Fibroblast of skin of back (primary cell): ENCODE measurements at places on chromosomes 7 and 10.

- DNase-seq: no peak
Measured at GRCh38 chr10:106727170-106727569, 437.3 kb downstream of the SORCS1 start.

- DNase-seq: peak; percentile 81
Measured at GRCh38 chr7:16660702-16661464, 14.9 kb downstream of the BZW2 start.

- peak; percentile 69 for DNase-seq
Measured at GRCh38 chr10:89550509-89550908, 15.1 kb upstream of the SLC16A12 start.

DNA sequence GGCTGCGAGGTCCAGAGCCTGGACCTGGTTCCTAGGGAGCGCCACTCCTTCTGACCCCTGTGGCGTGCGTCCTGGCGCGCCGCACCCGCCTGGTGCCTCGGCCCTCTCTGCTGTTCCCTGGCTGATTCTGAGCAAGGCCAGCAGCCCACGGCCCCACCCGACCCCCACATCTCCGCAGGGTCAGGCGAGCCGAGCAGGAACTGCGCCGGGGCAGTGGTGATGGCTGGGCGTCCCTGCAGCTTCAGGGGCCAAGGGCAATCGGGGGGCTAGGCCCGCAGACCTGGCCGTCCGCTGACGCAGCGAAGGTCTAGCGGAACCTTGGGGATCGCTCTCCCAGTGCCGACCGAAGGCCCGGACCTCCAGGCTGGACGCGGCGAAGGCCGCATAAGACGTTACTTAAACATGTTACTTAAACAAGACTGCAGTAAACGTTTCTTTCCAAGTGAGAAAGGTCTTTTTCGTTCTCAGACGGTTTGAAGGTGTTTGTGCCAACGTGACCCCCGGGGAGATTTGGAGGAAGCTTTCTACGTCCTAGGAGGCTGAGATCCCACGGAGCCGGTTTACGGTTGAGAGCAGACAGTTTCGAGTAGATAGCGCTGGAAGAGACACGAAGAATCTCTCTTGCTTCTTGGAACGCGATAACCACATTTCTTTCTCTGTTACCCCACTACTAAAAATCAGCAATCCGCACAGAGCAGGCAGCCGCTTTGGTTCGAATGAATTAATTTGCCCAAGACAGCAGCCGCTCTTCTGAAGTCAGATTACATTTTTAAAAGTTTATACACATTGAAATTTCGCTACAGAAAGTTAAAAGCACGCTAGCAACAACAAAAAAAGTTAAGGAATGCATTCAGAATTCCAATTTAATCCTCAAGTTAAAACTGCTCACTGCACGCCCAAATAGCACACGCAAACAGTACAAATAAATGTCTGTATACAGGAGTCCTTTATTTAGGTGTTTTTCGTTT is 4.9 kb upstream of the NKX2-3 start:
- DNase-seq: no peak

DNA sequence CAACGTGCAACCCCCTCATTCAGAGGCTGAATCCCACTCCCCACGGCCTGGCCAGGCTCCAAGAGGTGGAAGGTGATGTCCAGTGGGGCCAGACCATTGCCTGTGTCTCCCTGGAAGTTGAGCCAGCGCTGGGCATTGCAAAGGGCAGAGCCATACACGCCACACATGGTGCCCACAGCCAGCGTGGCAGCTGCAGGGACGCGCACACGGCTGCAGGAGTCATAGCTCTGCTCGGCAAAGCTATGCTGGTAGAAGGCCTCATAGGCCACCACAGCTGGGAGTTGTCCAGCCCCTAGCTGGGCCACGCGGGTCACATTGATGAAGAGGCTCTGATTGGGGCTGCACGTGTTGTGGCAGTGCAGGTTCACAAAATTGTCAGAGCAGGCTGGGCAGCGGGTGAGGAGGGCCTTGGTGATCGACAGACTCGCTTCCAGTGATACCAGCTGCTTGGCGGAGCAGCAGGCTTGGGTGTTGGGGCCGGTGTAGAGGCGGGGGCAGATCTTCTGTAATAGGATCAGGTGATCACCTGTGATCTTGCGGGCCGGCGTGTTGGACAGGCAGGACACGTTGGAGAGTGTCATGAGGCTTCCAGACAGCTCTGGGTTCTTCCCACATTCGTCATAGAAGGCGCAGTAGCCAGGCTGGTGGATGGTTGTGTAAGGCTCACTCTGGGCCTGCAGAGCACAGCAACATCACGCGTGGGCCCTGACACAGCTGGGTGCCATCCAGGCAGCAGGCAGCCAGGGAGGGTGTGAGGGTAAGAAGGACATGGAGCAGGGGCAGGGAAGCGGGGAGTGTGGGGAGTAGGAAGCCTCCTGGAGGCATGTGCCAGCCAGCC is 1.2 kb downstream of the NPC1L1 start:
- DNase-seq: no peak
